ENCODE measurements at places on chromosomes 1 and 21.
A peak's percentile ranks its signal among the peaks of the same experiment; 100 is the strongest.

DNA sequence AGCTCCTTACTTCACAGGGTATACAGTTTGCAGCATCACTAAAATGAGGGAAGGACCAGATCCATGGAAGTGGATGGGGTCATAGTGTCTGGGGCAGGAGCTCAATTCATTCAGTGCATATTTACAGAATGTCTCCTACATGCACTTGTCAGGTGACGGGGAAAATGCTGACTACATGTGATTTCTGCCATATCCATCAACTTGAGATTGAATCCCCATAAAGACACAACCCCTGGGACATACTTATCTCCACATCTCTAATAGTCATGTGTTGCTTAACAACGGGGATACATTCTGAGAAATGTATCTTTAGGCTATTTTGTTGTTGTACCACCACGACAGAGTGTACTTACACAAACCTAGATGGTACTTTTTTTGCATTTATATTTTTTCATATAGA is 12.0 kb downstream of the RWDD2B start:
- no peak for DNase-seq

- DNase-seq = peak; percentile 99
Observed at GRCh38 chr1:154607609-154608396, at the start of gene ADAR. Gene ADAR (minus strand): TSS chr1:154608186. CDS start chr1:154608006, 180 bp downstream.

DNA sequence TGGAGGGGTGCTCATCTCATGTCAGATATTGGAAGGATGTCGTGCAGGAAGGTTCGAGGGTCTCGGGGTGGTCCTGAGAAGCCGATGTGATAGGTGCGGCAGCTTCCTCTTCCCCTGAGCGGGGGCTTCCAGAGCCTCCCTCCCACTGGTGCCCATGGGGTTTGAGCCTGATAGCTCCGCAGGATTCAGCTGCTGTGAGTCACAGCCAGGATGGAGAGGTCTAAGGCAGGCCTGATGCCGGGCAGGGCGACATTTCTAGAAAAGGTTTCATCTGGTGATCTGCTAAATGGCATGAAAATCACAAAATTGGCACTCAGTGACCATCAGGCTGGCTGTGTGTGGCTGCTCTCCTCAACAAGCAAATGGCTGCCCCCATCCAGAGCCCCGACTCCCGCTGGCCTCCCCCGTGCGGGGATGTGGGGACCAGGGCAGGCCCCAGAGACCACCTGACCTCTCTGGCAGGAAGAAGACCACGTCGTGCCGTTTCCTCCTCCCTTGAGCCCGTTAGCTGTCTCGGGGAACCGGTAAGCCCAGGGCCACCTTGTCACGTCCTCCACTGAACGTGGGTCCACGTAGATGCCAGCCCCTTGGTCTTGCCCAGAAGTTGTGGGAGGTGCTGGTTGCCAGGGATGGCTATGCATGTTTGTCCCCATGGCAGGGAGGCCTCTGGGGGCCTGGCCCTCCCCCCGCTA is 66.1 kb downstream of the SKI start:
- DNase-seq = peak; percentile 31

GRCh38 chr21:31517664-31518414 is 141.7 kb upstream of the SOD1 start:
- no peak for DNase-seq

DNA sequence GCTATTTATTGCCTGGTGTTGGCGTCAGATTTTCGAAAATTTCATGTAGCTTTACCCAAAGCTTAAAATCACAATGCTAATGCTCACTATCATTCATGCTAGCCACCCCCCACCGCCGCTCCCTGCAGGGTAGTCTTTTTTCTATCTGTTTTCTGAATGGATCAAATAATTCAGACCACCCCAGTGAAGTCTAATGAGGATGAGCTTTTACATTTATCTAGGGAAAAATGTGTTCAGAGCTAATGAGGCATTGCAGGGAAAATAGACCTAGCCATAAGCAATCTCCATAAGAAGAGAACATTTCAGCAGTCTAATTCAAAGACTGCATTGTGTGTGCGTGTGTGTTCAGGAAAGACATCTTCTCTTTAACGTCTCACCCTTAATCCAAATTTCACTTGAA is 533.0 kb upstream of the PRMT6 start:
- no peak for DNase-seq

DNA sequence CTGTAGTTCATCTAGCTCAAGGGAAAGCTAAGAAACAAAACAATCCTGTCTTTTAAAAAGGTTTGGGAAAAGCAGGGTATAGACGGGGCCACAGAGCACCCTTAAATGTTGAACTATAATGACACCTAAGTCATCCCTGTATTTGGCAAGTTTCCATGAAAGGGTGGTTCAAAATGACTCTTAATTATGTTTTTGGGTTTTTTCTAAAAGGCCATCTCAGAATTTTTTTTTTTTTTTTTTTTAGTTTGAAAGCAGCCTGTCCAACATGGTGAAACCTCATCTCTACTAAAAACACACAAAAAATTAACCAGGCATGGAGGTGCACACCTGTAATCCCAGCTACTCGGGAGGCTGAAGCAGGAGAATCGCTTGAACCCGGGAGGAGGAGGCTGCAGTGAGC is 22.2 kb downstream of the TOMM20 start:
- no peak for DNase-seq

GRCh38 chr1:179883745-179884138 is 1.7 kb downstream of the TOR1AIP1 start:
- DNase-seq = peak; percentile 5

GRCh38 chr1:30734106-30734505 is 10.7 kb upstream of the MATN1 start:
- no peak for DNase-seq

GRCh38 chr21:23455676-23456075 is 2151.6 kb downstream of the MRPL39 start:
- DNase-seq = no peak

DNA sequence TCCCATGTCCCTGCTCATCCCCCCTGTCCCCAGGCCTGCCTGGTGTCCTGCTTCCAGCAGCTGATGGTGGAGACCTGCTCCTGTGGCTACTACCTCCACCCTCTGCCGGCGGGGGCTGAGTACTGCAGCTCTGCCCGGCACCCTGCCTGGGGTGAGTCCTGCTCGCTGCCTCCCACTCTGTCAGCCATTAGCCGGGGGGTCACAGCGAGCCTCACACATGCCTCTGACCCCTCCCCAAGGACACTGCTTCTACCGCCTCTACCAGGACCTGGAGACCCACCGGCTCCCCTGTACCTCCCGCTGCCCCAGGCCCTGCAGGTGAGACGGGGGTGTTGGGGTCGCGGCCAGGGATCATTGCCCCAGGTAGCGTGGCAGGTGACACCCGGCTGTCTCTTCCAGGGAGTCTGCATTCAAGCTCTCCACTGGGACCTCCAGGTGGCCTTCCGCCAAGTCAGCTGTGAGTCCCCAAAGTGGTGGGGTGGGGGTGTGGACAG is 10.0 kb downstream of the SCNN1D start:
- DNase-seq = no peak

DNA sequence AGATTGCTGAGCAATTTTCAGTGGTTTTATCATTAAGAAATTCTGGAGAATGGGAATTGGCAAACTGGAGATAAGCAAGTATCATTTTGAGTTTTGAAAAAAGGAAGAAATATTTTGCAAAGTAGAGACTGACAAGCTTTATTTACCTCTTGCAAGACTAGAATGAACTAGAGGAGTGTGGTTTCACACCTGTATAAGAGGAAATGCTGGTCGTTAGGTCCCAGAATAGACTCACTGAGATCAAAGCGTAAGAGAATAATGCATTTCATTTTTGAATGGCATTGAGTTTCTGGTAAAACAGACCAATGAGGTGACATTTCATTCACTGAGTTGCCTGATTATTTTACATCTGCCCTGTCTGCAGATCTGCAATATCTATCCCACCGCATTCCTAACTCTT is 308.1 kb downstream of the ADGRL2 start:
- no peak for DNase-seq

GRCh38 chr1:212470059-212470458 is 37.3 kb downstream of the NENF start:
- DNase-seq = peak; percentile 100
